ENCODE measurements at places on chromosomes 3 and 15.

- no peak for DNase-seq
Measured at GRCh38 chr3:43689766-43690399, 855 bp upstream of the ABHD5 start.

DNA sequence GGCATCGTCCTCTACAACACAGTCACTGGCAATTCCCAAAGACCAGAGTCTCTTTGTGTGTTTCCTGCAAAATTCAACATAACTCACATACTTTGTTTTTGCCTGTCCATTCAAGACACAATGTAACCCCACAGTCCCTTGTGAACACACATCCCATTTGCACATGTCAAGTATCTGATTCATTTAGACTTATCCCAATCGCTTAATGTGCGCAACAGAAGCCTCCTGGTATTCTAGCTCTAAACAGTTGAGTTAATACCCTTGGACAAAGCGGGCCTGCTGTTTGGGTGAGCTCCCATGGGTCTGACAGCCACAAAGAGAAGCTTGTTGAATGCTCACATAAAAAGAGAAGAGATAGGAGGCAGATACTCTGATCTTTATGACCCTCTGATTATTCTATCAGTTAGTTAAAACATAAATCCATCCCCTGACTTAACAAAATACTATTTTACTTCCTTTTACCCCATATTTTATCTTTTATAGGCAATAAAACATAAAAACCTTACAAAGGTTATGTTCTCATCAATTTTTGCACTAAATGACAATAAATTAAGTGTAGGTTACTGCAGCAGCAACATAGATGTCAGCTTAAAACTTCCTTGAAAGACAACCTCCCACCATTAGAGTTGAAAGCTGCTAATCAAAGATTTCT is 79.4 kb downstream of the ANXA2 start:
- no peak for DNase-seq

GRCh38 chr15:55737373-55737772 is 5.6 kb downstream of the PRTG start:
- peak; percentile 25 for DNase-seq

GRCh38 chr3:171777596-171777995 is 32.7 kb downstream of the PLD1 start:
- DNase-seq: no peak

GRCh38 chr15:40047415-40048210 is 8.6 kb upstream of the SRP14 start:
- peak; percentile 61 for DNase-seq

GRCh38 chr3:1616744-1617143 is 481.9 kb upstream of the CNTN4 start:
- DNase-seq: peak; percentile 8

- peak; percentile 54 for DNase-seq
Measured at GRCh38 chr3:140051019-140051957, 116.3 kb downstream of the CLSTN2 start.

DNA sequence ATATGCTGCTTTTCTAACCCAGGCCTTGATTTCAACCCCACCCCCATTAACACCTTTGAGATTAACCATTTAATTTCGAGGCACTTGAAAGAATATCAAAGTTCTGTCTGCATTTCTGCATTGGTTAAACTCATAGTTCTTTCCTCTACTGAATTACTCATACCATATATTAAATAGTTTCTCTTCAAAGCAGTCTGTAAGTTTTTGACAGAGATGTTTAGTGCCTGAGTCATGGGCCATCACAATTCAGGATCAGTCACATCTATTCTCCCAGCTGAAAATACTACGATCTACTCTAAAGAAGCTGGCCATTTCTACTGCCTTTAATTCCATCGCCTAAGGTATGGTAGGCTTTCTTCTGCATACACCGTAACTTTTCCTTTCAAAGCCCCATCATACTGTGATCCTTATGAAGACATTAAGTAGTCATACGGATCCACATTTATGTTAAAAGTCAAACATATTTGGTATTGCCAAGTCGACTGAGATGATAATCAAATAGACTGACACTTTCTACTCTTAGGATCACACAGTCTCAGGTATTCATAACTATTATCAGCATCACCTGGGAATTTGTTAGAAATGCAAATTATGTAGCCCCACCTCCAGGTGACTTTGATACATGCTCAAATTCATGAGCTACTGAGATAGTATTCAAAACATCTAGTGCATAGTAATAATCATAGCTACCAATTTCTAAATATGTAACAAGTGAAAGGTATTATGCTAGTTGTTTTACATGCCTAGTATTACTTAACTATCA is 489.4 kb upstream of the IL12A start:
- DNase-seq: no peak

GRCh38 chr15:79505956-79506355 is 73.8 kb downstream of the MINAR1 start:
- no peak for DNase-seq

- DNase-seq: no peak
Measured at GRCh38 chr3:151946606-151947005, 73.2 kb downstream of the SUCNR1 start.

GRCh38 chr3:81466201-81466560 is 295.3 kb downstream of the GBE1 start:
- no peak for DNase-seq

- DNase-seq: no peak
Measured at GRCh38 chr15:32099097-32099785, 68.9 kb downstream of the CHRNA7 start.

- no peak for DNase-seq
Measured at GRCh38 chr15:73843787-73844186, 29.6 kb upstream of the TBC1D21 start.

- DNase-seq: no peak
Measured at GRCh38 chr3:189567322-189567721, 63.9 kb upstream of the TP63 start.

Measured in SJCRH30 (cell line).